Mammary epithelial cell (primary cell): ENCODE measurements at places on chromosomes 6 and 20. TPM values are rescaled to one million over a fixed set of nuclear protein-coding genes. Genes with fewer than 3 reads are reported as not detected.

DNA sequence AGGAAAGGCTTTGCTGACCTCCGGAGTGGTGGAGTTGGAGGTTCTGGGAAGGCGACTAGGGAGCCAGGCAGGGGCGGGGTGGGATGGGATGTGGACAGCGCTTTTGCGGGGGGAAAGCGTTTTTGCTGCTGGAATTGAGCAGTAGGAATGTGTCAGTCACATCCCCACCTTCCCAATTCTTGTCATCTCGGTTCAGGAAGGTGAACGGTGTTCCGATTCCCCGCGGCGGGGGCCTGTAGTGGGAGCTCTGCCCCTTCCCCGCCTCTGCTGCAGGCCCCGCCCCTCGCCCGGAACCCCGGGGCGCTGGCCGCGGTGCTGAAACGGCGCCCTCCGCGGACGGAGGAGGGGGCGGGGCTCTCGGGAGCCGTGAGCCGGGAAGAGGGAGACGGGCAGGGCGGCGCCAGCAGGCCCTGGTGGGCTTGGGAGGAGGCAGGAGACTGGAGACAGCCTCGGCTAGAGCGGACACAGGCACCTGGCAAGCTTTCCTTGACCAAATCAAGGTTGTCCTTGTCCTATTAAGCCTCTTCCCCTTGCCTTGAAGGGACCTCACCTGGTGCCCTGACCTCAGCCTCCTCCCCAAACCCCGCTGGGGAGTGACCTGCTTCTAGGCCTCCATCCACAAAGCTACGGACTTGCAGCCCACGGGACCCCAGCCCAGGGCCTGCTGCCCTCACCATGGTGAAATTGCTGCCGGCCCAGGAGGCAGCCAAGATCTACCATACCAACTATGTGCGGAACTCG, at the start of gene LHFPL5:
TSS of gene LHFPL5 (plus strand) at position 357 of the 741 bp plus-strand sequence. CDS start at position 676, 319 bp downstream.
- DNase-seq = no peak

DNA sequence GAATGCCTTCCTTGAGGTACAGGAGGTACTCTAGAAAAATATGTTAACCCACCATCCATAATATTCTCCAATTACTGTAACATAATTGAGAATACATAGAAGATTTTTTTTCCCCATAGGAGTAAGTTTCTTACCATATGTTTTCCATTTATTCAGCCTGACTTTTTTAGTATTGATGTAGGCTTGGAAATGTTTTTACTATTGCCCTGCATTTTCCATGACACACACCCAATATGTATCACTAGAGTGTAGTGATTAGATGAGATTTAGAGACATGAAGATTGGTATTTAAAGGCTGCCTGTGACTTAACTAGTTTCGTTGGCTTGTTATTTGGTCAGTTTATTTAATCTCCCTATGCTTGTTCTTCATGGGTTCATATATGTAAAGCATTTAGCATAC, 39.5 kb downstream of the KCNQ5 start:
- DNase-seq = no peak

GRM1 gene
- total RNA-seq = not detected in 2 replicates

RNF182 gene
- total RNA-seq = not detected in 2 replicates

MUC21 gene
- total RNA-seq = not detected in 2 replicates
